ENCODE measurements at places on chromosomes 4 and X. TPM values are rescaled to one million over a fixed set of nuclear protein-coding genes. Genes with fewer than 3 reads are reported as not detected.
A peak's percentile ranks its signal among the peaks of the same experiment; 100 is the strongest.

DNA sequence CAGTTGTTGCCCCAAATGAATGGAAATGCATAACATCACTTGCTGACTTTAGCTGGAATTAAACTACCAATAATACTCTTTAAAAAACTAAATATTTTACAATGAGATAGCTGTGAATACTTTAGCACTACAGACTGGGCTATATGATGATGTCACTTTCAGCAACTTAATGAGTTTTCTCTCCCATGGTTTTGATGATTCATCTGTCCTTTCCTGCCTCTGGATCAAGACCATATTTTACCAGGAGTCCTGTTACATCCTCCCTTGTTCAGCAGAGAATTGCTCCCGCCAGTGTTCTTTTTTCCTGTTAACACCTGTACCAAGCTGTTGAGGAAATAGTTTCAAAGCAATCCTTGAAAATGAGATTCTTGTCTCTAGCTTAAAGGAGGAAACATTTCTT, 543.0 kb downstream of the SPRY1 start:
- DNase-seq = no peak

The NAAA gene
- 38.7 TPM for total RNA-seq

DNA sequence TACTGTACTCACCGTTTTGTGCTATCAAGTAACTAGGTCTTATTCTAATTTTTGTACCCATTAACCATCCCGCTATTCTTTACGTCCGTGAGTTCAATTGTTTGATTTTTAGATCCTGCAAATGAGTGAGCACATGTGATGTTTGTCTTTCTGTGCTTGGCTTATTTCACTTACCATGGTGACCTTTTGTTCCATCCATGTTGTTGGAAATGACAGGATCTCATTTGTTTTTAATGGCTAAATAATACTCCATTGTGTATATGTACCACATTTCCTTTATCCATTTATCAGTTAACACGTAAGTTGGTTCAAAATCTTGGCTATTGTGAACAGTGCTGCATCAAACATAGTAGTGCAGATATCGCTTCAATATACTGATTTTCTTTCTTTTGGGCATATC, 48.3 kb downstream of the USP9X start:
- DNase-seq = no peak

The SPARCL1 gene
- total RNA-seq = not detected

GRCh38 chr4:1291091-1291490, 1.4 kb downstream of the MAEA start:
- no peak for DNase-seq

The PPP4R3C gene
- total RNA-seq = not detected

DNA sequence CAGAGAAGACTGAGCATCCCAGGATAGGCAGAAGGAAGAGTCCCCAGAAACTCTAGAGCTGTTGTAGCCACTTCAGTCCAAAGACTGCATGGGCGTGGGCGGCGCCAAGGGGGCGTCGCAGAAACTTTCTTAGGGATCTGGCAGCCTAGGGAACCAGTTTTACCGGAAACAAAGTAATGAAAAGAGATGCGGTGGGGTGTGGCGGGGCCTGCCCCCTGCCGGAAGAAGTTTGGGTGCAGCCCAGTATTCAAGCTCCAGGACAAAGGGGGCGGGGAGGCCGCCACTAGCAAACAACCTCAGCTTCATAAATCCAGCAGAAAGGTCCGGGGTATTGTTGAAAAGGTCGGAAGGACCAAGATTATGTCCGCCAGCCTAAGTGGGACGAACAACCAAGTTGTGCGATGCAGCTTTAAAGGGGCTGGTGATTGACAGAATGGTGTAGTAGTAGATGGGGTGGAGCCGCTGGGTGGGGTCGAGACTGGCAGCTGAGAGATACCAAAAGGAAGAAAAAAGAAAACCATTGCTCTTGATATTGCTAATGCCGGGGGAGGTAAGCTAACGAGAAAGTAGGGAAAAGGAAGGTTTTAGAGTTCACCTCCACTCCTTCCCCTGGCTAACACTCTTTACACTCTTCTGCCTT, 190.5 kb downstream of the RRAGB start:
- DNase-seq = peak; percentile 66

- no peak for DNase-seq
These were observed 8.4 kb upstream of the NUP54 start for GRCh38 chr4:76156635-76157034.

The ZIC3 gene
- not detected for total RNA-seq

The OPRPN gene
- total RNA-seq = not detected

The NXF2B gene
- not detected for total RNA-seq

- peak; percentile 46 for DNase-seq
These were observed 25.9 kb downstream of the NOP14 start for GRCh38 chr4:2937146-2937857.

The PF4V1 gene
- not detected for total RNA-seq

GRCh38 chr4:163048447-163048846, 118.2 kb downstream of the NAF1 start:
- DNase-seq = no peak

GRCh38 chr4:2786794-2787229, 6.1 kb upstream of the SH3BP2 start:
- DNase-seq = no peak

The SMR3B gene
- not detected for total RNA-seq

DNA sequence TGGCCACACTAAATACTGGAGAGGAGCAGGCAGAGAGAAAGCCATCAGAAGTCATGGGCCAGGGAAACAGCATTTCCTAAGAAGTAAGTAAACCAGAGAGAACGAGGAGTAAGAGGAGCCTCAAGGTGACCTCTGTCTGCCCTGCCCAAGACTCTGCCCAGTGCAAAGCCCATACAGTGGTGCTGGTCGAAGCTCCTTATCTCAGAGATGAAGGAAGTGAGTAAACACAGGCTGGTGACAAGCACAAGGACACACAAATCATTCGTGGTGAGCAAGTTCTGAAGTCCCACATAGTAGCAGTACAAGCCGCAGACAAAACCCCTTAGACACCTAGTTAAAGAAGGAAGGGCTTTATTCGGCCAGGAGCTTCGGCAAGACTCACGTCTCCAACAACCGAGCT, 62.7 kb downstream of the DCTD start:
- no peak for DNase-seq

DNA sequence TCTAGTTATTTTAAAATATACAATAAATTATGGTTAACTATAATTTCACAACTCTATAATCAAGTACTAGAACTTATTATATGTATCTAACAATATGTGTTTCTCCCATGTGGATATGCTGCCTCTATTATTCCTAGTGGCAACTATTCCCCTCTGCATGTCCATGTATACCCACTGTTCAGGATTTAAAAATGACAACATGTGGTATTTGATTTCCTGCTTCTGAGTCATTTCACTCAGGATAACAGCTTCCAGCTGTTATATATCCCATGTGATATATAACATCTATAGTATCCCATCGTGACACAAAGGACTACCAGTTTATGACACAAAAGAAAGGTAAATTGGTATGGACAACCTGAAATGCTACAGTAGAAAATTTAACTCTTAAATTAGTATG, 167.4 kb upstream of the TACR3 start:
- no peak for DNase-seq

DNA sequence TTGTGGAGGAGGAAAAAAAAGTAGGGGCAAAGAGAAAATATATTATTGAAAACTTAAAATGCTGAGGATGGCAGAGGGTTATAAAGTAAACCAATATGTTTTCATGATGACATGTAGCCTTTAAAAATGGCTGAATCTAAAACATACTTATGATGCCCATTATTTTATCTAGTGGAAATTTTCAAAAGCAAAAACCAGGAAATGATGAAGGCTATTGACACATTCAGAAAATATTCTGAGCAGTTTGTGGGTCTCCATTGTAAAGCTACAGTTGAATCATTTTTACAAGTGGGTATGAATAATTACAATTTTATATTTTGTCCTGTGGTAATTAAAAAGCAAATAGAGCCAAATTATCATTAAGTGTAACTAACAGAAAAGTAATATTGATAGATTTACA, 10.7 kb downstream of the PLS3 start:
- no peak for DNase-seq

- no peak for DNase-seq
These were observed 2.6 kb downstream of the ARHGAP24 start for GRCh38 chr4:85477534-85477933.

The FAM184B gene
- total RNA-seq = not detected

DNA sequence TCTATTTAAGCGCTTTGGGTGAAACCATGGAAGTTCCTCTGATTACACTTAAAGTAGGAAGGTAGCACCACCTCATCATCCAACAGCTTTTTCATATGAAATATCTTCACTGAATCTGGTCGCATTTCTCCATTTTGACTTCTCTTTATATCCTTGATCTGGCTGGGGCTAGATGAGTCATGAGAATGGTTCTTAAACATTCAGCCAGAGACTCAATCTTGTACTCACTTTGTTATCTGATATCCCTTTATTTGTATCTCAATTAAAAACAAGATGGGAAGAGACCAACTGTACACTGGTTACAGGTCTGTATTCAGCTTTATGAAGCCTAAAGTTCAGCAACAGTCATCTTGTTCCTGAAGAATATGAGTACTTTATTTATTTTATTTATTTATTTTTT, 84.9 kb downstream of the CBLL2 start:
- no peak for DNase-seq
